Temporal lobe (tissue), 4 donors: ENCODE measurements at places on chromosomes 3 and 15. TPM values are rescaled to one million over a fixed set of nuclear protein-coding genes. Genes with fewer than 3 reads are reported as not detected.

ASB14 gene
- not detected for total RNA-seq

SLC9C1 gene
- 0.25 TPM for total RNA-seq

PLIN1 gene
- under 0.01 TPM for total RNA-seq

KCNH8 gene
- 6.6 TPM for total RNA-seq

PRICKLE2 gene
- 78.7 TPM for total RNA-seq

FAM81A gene
- 51.1 TPM for total RNA-seq

GXYLT2 gene
- 4.7 TPM for total RNA-seq

KLF13 gene
- 27.8 TPM for total RNA-seq

ZWILCH gene
- 31.2 TPM for total RNA-seq

SCAANT1 gene
- total RNA-seq = not detected
